Stimulated activated CD4-positive, alpha-beta T cell treated with anti-CD3 and anti-CD28 coated beads, TNF-alpha, amount 100 ng/mL, for 48 hours (primary cell): ENCODE measurements at places on chromosomes 7 and 10.

DNA sequence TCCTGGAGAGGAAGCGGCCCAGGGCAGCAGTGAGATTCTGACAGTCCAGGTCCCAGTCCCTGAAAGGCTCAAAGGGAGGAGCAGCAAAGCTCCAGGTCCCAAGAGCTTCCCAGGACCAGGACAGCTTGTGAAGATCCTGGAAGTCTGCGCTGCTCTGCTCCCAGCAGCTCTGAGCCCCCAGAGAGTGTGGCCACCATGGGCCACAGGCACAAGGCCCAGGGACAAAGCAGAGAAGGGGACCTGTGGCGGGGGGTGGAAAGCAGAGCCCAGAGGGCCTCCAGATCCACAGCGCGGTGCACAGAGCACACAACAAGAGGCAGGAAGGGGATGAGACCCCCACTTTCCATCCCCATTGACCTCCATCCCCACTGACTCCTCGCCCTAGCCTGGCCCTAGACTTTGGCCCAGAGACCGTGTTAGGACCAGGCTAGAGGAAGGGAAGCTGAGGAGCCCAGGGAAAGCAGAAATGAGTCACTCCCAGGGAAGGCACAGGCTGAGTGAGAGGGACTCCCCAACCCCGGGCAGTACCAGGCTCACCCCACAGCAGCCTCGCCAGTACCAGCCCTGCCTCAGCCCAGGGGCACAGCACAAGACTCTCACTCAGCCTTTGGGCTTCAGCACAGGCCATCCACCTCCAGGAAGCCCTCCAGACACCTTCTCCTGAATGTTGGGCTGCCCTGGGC lies 75.5 kb downstream of the GRID1 start:
- no peak for DNase-seq

GRCh38 chr10:28679581-28680357 lies 2.4 kb downstream of the BAMBI start:
- no peak for DNase-seq

DNA sequence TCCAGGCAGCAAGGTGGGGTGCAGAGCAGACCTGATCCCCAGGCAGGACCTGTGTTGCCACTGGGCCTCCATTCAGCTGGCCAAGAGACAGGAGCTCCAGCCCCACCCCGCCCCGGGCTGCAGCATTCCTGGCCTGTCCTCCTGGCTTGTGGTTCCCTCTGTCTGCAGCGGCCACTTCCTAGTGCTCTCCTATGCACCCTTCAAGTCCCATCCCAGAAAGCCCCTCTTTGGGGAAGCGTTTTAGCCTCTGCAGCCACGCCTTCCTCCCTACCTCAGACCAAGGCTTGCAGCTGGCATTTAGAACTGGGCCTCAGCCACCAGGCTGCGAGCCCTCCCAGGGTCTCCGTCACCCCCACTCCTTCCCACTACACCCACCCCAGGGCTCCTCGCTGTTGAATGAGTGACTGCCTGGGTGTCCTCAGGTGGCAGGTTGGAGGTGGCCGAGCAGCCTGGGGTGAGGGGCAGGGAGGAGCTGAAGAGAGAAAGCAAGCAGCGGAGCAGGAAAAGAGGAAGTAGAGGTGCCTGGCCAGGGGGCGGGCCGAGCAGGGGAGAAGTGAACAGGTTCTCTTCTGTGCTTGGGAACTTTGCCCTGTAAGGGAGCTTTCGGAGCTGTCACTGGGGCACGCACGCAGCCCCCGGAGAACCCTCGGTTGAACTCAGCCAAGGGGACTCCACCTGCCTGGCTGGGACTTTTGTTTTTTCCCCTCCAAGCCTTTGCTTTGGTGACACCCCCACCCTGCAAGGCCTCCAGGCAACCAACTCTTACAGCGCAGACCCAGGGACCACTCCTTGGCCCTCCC lies 109.1 kb upstream of the TNRC18 start:
- DNase-seq = no peak

DNA sequence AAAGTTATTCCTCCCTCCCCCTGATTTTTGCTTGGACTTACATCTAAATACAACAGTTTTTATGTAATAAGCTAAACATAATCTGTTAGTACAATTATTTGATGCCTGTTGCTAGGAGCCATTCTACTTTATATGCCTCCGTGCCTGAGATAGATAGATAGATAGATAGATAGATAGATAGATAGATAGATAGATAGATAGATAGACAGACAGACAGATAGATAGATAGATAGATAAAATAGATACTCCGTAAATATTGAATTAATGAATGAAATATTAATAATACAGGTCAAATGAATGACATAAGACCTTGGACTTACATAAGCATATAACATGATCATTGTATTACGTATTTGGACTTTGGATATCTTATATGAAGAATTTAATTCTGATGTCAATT lies 23.0 kb downstream of the NET1 start:
- DNase-seq = no peak

- DNase-seq = no peak
Measured at GRCh38 chr7:133102276-133103060, 20.6 kb upstream of the CHCHD3 start.

DNA sequence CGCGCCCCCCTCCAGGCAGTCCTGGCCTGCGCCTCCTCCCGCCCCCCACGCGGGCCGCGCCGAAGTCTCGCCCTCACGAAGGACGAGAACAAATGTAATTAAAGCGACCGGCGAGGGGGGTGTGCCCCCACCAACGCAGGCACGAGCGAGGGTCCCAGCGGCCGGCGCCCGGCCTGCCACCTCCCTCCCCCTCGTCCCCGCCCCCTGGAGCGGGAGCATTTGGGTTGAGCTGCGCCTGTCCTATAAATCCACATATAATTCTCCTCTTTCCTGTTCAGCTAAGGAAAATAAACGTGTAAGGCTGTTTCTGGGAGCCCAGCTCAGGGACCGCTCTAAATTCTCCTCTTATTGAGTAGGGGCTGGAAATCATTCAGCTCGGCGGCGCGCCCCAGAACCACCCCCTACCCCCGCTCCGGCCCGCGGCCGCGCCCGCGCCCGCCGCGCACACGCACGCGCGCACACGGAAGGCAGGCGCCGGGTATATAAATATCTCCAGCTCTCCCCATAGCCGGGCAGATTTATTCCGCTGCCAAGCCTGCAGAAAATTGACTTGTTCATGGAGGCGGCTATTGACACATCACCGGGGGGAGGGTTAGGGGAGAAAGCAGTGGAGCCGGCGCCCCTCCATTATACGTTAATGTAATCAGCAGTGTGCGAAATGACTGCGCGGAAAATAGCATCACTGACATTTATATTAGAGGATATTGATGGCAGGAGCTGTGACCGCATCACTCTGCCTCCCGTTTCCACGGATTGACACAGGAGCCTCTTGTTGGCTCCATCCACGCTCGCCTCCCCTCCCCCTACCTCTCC lies 61.6 kb upstream of the BTRC start:
- no peak for DNase-seq

DNA sequence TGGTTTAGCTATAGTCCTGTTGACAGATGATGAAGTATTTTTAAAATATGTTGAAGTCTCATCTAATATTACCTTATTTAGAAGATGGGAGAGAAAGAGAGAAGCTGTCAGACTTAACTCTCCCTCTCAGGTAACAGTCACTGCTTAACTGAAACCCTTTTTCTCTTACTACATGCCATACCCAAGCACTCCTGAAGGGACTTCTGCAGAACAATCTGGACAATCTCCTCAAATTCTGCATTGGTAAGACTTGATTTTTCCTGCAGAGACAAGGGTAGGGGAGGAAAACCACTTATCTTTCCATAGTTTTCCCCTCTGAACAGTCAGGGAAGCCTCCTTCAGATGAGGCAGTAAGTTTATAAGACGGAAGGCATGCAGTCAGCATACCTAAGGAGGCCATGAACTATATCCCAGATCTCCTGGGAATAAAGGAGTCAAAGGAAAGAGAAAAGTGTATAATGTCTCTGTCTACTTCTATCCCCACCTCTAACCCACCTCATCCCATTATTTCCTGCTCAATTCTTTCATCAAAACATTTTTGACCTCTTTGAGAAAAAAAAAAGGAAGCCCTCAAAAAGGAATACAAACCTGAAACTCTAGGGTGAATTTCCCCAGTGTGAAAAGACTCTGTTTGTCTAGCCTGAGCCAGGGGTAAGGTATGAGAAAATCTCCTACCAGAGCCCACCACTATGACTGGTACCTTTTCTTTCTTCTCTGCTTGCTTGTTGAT lies 9.4 kb downstream of the ZCWPW1 start:
- DNase-seq = no peak

DNA sequence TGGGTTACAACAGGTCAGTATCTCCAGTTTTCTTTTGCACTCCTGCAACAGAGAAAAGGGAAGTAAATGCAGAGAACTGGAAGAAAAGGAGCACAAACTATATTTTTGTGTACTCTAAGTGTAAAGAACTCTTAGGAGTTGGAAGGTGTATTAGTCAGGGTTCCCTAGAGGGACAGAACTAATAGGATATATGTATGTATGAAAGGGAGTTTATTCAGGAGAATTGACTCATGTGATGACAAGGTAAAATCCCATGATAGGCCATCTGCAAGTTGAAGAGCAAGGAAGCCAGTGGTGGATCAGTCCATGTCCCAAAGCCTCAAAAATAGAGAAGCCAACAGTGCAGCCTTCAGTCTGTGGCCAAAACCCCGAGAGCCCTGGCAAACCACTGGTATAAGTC lies 22.6 kb upstream of the RAB18 start:
- DNase-seq = no peak

GRCh38 chr7:130875265-130875741 lies 141.3 kb upstream of the KLF14 start:
- no peak for DNase-seq

DNA sequence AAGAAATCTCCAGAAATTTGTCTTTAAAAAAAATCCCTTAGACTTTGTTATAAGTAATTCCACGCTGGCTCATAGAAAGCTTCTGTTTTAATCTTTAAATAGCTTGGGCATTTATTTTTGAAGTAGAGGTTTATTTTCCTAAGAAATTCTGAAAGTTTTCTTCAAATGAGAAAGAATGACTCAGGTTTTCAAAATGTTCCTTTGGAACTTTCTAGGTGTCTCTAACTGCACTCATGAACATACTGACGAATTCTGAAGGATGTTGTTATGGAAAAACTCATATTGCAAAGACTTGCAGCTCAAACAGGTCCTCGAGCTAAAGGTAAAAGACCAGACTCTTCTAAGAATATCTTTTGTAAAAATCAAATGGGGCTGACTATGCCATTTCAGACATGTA lies 10.7 kb downstream of the DGKI start:
- no peak for DNase-seq

GRCh38 chr10:108582888-108583287 lies 1340.4 kb downstream of the XPNPEP1 start:
- DNase-seq = no peak

DNA sequence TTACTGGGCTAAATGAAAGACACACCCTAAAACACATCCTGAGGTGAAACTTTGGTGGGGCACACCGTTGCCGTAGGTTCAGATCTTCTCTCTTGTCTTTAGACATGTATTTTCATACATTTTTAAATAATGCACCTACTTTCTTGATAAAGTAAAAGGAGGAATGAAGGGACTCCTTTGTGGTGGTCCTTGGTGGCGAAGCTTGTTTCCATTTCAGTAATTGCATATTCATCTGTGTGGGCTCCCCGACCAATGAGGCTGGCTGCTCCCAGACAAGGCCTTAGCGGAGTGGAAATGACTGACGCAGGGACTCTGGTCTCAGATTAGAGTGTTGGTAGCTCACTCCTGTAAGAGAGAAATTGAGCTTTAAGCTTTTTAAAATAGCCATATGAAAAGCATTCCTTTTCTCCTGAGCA lies 815 bp downstream of the CCSER2 start:
- DNase-seq = peak; percentile 47

- DNase-seq = no peak
Measured at GRCh38 chr7:19104811-19105210, 12.6 kb downstream of the TWIST1 start.

- no peak for DNase-seq
Measured at GRCh38 chr10:23194966-23195845, 3.1 kb downstream of the PTF1A start.

DNA sequence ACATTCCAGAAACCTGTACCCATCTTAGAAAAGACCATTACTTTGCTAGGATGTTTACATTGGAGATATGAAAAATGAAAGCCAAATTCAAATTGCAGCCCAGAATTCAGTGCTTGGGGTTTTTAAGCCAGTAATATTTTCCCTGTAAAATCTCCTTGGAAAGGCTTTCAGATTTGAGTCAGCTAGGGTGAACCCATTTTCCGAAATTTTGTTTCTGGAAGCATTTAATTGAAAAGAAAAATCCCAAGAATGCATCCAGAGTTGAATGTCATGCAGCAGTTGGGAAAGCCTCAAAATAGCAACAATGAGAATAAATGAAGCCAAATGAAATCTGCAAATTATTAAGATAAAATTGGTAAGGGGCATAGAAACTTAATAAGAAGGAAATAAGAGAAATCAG lies 106.4 kb downstream of the BMPER start:
- DNase-seq = no peak
